NAMALWA (cell line): ENCODE measurements at places on chromosomes 11 and 22.

DNA sequence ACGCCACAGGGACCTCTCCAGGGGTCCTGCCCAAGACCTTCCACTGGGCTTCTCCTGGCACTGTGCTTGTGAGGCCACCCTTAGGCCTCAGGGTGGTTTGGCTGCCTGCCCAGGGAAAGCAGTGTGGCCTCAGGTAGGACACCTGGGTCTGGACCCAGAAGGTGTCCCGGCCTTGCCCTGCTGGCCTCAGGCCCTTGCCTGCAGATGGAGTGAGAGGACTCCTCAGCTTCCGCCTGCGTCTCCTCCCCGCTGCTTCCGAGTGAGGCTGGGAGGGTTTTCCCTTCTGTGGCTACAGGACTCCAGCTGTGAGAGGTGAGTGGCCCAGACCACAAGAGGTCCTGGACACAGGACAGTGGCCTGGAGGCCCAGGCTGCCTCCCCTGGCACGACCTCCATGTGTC is 60.4 kb downstream of the WNT7B start:
- DNase-seq = no peak

- no peak for DNase-seq
These were observed 20.8 kb downstream of the TUBGCP6 start for GRCh38 chr22:50224071-50224470.

GRCh38 chr11:7548659-7549274 is 35.0 kb downstream of the PPFIBP2 start:
- peak; percentile 53 for DNase-seq

DNA sequence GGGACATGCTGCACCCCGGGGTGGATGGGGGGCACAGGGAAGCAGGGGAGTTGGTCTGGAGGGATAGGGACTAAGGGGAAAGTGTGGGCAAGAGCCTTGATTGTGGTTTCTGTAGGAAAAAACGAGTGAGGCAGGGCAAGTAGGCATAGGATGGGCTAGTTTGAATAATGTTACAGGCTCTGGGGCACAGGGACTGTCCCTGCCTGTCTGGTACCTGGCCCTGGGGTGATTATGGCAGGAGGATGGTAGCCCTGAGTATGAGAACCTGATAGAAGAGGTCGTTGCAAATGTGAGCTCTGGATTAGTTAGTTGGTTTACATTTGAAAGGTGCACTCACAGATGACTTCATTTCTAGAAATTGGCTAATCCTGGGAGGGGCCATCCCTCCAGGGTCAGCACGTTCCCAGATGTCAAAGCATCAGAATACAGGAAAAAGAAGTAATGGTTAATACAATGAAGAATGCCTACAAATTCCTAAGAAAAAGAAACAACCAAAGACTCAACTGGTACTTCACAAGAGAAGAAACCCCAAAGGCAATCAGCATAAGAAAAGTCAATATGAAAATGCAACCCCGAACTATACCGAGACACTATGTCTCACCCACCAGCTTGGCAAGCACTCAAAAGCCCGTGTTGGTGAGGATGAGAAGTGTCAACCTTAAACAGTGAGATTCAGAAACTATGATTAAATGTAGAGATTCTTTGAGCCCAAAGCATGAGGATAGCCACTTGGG is 11.3 kb upstream of the SMIM38 start:
- no peak for DNase-seq

- DNase-seq = no peak
These were observed 95.7 kb downstream of the TEAD1 start for GRCh38 chr11:12769834-12770345.

GRCh38 chr22:44143105-44143474 is 37.6 kb upstream of the PARVG start:
- no peak for DNase-seq

DNA sequence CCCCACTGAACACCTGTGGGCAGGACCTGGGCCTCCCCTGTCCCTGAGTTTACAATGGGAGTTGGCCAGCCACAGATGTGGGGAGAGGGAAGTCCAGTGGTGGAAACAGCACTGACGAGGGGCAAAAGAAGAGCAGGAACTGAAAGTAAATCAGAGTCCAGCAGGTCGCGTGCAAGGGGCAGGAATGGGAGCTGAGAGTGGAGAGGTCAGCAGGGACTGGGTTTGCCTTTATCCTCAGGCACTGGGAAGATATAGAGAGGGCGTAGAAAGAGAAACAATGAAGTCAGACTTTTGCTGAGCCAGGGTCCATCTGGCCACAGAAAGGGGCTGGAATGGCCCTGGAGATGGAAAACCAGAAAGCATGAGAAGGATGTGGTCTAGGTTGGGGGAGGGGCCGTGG is 8.5 kb downstream of the P2RY6 start:
- DNase-seq = no peak

DNA sequence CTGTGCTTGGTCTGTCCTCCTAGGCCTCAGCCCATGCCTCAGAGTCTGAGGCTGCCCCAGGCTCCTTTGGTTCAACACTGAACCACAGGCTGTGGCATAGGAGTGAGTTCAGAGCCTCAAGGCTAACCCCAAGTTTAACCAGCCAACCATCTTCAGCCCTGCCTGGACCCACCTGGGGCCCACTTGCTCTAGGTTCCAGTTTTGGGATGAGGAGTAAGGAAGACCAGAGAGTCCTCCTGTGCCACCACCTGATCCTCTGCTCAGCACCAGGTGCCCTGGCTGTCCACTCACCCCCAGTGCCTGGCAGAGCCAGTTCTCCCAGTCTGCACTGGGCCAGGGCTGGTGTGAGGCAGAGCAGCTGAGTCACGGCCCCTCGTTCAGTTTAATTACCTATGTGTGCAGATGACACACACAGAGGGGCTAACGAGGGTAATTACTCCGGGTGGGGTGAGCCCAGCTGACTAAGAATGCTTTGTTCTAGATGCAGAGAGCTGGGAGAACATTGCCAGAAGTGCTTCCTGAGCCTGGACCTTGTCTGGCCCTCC is 12.0 kb upstream of the TMPRSS13 start:
- no peak for DNase-seq

DNA sequence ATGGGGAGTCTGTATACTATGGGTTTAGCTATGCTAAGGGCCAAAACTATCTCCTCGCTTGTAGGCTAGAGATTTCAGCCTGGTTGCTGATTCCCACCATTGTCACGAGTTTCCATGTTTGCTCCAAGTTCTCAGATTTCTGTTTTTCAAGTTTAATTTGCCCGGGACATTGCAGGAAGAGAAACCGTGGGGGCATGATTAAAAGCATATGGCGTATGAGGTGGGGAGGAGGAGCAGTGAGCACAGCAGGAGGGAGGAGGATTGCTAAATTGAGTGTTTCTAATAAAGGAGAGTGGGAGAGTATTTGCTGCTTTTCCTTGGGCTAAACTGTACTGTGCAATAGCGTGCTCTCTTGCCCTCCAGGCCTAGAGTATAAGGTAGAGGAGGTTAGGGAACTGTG is 558.4 kb downstream of the METTL15 start:
- DNase-seq = no peak

GRCh38 chr11:1952806-1953482 is 5.8 kb downstream of the MRPL23 start:
- DNase-seq = no peak

- DNase-seq = no peak
These were observed 198.5 kb downstream of the MSANTD4 start for GRCh38 chr11:105823495-105824033.

DNA sequence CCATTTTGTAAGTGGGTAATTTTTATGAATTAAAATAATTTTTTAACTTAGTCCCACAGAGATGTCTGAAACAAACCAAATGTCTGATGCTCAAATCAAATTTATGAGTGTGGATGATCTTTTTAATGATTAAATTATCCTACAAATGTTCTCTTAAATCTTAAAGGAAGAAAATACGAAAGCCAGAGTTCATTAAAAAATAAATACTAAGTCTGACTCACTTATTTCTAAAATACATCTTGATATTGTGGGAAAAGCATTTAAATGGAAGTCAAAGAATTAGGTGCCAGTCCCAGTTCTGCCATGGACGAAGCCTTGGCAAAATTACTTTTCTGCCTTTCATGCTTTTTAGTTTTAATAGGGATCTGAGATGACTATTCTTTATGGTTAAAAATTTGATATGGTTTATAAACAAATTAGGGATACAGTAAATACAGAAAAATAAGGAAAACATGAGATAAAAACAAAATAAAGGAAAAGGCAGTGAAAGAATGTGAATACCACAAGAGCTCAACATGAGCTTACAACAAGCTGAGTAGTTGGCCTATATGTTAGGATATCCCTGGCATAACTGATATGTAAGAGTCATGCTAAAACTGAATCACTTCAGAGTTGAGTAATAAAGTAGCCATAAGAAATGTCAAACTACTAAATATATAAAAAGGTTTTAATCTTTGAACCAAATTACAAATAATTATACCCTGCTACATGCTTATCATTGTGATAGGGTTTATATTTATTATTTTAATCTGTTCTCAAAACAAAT is 9.2 kb downstream of the CCDC34 start:
- DNase-seq = no peak

DNA sequence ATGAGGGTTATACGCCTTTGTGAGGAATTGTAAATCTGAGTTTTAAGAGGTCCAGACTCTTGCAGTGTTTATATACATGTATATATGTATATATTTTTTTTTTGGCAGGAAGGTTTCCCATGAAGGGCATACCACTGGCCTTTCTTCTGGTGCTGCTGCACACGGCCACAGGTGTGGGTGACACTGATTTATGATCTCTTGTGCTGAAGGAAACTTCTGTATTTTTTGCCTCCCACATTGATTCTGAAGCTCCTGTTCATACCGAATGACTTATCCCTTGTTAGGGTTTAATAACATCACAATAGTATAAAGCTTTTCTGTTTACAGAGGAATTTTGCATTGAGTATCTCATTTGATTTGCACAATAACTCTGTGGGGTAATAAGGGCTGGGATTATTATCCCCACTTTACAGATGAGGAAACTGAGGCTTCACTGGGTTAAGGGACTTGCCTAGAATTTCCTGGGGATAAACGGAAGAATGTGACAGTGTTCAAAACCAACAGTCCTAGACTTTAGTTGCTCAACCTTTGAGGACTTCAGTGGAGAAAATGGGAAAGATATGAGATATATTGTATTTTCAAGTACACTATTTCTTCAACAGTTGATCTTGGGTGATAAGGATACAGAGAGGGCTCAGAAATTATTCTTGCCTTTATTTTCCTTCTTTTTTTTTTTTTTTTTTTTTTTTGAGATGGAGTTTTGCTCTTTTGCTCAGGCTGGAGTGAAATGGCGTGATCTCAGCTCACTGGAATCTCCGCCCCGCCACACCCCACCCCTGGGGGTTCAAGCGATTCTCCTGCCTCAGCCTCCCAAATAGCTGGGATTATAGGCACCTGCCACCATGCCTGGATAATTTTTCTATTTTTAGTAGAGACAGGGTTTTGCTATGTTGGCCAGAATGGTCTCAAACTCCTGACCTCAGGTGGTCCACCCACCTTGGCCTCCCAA is 70.1 kb downstream of the MICAL2 start:
- DNase-seq = no peak

- DNase-seq = no peak
These were observed 28.7 kb downstream of the MIF start for GRCh38 chr22:23922921-23923320.

DNA sequence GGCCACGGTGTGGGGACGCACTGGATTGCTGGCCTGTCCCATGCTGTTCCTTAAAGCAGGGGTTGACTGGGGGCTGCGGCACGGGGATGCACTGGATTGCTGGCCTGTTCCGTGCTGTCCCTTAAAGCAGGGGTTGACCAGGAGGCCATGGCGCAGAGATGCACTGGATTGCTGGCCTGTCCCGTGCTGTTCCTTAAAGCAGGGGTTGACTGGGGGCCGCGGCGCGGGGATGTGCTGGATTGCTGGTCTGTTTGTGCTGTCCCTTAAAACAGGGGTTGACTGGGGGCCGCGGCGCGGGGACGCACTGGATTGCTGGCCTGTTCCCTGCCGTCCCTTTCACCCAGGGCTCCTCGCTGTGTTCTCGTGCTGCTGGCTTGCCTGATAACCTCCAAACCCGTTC is 383.4 kb downstream of the TBC1D22A start:
- DNase-seq = no peak

DNA sequence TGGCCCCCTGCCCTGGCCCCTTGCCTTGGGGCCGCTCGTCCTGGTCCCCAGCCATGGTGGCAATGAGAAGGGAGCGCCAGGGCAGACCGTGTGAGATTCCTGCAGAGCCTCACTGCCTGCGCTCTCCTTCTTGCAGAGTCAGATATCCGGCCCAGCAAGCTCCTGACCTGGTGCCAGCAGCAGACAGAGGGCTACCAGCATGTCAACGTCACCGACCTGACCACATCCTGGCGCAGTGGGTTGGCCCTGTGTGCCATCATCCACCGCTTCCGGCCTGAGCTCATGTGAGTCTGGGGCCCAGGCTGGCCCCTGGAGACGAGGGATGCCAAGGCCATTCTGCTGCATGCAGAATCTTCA is 114.1 kb downstream of the MICAL2 start:
- no peak for DNase-seq

GRCh38 chr22:26585104-26585790 is 4.7 kb downstream of the TPST2 start:
- DNase-seq = no peak

- DNase-seq = no peak
These were observed 23.2 kb downstream of the RTN4RL2 start for GRCh38 chr11:57483562-57483918.

GRCh38 chr22:39348909-39349505 is 784 bp upstream of the SYNGR1 start:
- no peak for DNase-seq

GRCh38 chr11:112649856-112650255 is 311.4 kb upstream of the NCAM1 start:
- no peak for DNase-seq

DNA sequence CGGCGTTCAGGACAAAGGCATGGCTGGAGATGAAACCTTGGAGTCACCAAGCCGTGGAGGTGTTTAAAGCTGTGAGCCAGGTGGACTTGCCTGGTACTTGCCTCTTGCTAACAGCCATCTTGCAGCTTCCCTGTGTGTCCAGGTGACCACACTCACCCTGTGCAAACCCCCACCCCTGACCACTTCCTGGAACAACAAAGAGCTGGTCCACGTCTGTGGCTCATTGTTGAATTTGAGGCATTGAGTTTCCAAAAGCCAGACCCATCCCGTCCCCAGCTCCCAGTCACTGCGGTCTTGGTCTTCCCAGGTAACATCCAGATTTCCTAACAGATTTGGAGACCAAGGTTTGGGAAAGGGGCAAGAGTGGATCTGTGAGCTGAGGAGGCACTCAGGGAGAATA is 18.5 kb downstream of the DHCR7 start:
- DNase-seq = no peak

- DNase-seq = no peak
These were observed 13.1 kb upstream of the MS4A6A start for GRCh38 chr11:60195923-60196368.

GRCh38 chr11:31240340-31240904 is 129.1 kb downstream of the DCDC1 start:
- DNase-seq = peak; percentile 69

DNA sequence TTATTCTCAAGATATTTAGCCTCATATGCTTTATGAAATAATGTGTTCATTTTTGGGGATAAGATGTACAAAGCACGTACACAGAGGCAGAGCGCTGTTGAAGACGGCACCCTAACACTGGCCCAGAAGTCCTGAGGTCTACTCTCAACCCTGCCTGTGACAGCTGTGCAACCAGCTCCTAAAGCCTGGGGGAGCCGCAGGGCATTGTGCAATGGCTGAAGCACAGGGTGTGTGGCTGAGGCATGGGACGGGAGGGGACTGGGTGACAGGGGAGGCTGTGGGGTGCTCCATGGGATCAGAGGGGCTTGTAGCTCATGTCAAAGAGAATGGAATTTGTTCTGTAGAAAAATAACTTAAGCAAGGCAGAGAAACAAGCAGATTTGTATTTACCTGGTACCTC is 27.7 kb downstream of the FAM227A start:
- DNase-seq = no peak
